ENCODE measurements at places on chromosomes 12 and 14. TPM values are rescaled to one million over a fixed set of nuclear protein-coding genes. Genes with fewer than 3 reads are reported as not detected.

Gene TRHDE
- 3.9 TPM for total RNA-seq

Gene CAPS2
- 5.6 TPM for total RNA-seq

Gene ZNF84
- 12.8 TPM for total RNA-seq

Gene ACRBP
- total RNA-seq, result 2.9 TPM

GRCh38 chr12:59742841-59743240, 147.0 kb downstream of the SLC16A7 start:
- DNase-seq, result no peak

GRCh38 chr12:42969355-42969754, 379.8 kb upstream of the PRICKLE1 start:
- no peak for DNase-seq

DNA sequence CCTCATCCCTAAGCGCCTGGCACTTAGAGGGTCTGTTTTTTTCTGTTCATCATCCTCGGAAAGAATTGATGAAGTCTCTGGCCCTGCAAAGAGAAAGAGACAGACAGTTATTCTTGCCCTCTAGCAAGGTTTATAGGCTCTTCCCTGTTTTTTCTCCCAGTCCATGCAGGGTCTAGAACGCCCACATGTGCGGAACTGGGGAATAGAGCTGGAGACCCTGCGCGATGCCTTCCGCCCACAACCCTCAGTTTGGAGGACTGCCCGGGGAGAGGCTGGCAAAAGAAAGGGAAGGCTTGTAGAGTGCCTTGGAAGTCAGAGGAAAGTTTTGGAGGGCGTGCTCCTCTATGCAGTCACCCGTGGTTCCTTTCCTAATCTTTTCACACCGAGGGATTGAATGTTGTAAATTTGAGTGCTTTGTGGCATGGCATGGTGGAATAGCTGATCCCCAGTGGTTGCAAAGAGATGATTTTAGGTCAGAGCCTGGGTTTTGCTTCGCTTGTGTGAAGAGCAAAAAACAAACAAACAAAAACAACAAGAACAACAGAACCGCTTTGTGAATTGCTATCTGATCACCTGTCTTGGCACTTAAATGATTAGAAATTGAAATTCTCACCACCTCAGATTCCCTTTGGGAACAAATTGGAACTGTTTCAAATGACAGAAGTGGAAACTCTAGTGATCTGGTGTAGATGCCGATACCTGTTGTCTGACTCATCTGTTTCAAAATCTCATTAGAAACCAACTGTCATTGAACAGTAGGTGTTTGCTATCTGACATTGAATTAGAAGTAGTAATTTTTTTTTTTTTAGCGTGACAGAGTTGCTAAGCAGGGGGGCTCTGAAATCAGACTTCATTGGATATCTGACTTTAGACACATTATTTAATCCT, 947 bp downstream of the GAS2L3 start:
- DNase-seq, result no peak

Data from left colon (tissue), 2 donors.